ENCODE measurements at places on chromosomes 1 and 21.
A peak's percentile ranks its signal among the peaks of the same experiment; 100 is the strongest.

GRCh38 chr1:26358411-26359384, 4.8 kb upstream of the CRYBG2 start:
- DNase-seq = peak; percentile 51

- DNase-seq = no peak
Observed at GRCh38 chr1:31626223-31627207, 9.0 kb downstream of the HCRTR1 start.

- peak; percentile 68 for DNase-seq
Observed at GRCh38 chr1:201461645-201462441, 7.1 kb downstream of the PHLDA3 start.

DNA sequence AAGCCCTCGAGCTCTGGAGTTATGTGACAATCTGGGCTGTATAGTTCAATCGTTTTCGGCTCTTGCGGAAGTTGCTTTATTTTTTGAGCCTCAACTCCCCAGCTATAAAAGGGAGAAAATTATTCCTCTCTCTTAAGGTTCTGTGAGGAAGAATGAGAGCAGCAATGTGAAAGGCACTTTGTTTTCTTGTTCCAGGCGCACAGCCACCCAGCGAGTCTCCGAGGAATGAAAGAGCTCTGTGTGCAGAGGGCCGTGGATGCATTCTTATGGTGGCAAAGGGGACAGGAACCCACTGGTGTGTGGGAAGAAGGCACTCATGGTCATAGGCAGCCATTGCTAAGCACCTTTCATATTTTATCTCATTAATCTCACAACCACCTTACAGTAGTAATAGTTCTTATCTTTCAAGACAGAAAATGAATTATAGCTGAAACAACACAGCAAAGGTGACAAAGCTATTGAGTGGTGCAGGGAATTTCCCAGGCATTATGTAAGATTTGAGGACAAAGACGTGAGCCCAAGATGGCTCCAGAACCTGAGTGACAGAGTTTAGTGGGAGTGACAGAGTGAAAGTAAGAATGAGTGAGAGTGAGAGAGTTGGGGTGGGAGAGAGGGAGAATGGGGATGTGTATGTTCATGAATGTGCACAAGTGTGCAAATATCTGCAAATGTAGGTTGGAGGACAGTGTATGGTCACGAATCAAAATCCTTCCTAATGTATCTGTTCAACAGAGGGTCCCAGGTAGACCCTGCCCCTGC, 9.4 kb downstream of the CYP2J2 start:
- no peak for DNase-seq

DNA sequence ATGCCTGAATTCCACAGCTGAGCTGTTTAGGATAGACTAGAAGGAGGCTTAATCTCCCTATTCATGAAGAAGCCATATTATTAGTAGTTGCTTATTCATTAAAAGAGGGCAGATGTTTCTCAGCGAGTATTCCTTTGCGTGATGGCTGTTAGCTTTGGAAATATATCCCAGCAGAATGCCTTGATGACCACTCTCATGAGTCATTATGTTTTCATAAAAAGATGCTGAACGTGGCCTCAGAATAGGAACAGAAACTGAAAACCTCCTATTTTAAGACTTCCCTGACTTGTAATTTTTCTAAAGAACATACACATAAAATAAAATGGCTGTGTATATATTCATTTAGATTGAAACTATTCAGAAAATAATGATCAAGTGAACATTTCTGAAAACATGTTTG, 9.6 kb upstream of the PLA2G4A start:
- no peak for DNase-seq

- peak; percentile 56 for DNase-seq
Observed at GRCh38 chr1:61851849-61852669, 109.8 kb downstream of the PATJ start.

DNA sequence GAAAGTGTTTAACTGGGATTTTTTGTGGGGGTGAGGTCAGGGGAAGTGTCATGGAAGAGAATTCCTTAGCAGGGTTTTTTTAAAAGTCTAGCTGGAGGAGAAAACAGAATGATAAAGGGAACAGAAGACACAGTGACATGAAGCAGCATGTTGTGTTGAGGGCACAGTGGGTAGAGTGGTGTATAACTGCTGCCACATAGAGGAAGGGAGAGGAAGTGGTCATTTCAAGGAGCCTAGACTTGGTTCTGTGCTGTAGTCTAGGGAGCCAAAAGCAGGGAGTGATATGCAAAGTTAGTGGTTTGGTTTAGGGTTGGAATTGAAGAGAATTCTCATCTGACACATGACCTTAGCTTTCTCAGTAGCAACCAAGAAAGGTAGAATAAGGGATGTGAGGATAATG, 10.2 kb downstream of the EEIG2 start:
- peak; percentile 15 for DNase-seq

DNA sequence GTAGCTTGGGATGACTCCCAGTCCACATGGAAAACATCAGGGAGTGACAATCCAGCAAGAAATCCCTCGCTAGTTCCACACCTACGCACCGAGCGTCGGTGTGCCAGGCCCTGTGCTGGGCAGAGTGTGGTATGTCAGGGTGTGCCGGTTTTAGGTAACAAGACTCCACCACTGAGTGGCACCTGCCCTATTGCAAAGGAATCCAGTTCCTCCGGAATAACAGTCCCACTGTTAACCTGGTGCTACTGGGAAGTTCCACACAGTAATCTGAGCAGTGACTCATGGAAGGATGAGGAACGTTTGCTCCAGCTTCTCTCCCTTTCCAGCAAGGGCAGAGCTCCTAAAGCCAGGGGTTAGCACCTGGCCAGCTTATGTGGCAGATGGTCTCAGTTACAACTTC, 14.3 kb downstream of the RNF207 start:
- peak; percentile 93 for DNase-seq

DNA sequence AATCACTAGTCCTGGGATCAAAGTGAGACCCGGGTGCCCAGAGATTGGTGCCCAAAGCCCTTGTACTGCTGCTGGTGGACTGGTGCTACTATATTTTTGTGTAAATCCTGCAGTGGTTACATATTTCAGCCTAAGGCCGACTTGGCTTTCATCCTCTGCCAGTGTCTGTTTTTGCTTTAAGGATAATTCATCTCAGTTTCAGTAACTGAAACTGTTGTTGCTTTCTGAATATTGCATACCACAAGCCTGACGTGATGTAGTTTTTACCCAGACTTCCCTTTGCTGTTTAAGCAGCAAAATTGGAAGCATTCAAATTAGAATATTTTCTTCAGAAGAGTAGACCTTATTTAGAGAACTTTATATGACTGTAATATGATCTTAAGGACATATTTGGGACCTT, 341.8 kb downstream of the RYR2 start:
- no peak for DNase-seq

DNA sequence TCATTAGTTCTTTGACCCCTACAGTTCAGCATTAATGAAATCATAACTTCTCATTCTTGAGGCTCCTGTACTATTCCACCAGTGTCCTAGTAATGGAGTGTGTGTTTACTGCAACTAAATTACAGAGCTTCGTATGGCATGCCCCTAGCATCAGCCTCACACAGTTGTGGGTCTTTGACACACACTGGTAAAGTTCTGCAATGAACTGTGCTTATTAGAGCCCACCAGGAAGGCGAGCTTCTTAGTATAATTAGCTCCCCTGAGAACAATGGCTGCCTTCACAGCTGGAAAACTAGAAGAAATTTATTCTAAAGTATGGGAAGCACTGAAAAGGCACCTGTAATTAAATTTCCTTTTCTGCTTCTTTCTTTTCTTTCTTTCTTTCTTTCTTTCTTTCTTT, 251.1 kb upstream of the RGS18 start:
- DNase-seq = no peak

DNA sequence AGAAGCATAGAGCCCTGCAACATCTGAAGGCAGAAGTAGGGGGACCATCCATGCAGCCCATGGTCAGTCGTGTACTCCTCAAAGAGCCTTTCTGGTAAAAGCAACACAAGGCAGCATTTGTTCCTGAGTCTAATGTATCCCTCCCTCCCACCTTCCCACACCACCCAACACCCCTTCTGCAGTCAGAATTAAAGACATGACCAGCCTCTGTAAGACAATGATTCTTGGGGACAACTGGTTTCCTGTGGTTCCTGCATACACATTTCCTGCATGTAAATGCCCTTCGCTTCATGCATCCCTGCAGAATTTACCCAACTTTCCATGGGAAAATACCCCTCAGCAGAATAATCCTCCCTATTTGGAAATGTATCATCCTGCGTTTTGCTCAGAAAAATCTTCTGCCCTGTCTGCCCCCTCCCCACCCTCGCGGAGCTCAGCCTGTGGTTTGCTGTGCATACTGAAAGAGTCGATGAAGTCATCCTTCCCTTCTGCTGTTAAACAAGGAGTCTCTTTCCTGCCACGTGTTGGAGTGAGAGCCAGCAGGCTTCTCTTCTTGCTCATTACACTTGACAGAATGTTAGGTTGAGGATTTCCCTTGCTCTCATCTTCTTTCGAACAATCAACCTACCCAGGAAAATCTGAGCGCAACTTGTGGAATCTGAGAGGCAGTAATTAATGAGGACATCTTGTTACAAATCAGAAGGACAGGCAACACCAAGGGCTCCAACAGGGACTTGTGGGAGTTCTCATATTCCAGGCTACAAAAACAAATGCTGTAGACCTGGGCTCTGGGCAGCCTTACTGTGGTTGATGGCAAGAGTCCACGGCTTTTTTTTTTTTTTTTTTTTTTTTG, 4.7 kb downstream of the TNN start:
- no peak for DNase-seq

- DNase-seq = no peak
Observed at GRCh38 chr1:246695666-246696065, 28.5 kb upstream of the SCCPDH start.

- no peak for DNase-seq
Observed at GRCh38 chr21:46561445-46562090, 43.3 kb downstream of the S100B start.

GRCh38 chr1:29695803-29696202, 459.5 kb downstream of the PTPRU start:
- no peak for DNase-seq

- DNase-seq = no peak
Observed at GRCh38 chr1:201696217-201696761, 132.7 kb upstream of the IPO9 start.

DNA sequence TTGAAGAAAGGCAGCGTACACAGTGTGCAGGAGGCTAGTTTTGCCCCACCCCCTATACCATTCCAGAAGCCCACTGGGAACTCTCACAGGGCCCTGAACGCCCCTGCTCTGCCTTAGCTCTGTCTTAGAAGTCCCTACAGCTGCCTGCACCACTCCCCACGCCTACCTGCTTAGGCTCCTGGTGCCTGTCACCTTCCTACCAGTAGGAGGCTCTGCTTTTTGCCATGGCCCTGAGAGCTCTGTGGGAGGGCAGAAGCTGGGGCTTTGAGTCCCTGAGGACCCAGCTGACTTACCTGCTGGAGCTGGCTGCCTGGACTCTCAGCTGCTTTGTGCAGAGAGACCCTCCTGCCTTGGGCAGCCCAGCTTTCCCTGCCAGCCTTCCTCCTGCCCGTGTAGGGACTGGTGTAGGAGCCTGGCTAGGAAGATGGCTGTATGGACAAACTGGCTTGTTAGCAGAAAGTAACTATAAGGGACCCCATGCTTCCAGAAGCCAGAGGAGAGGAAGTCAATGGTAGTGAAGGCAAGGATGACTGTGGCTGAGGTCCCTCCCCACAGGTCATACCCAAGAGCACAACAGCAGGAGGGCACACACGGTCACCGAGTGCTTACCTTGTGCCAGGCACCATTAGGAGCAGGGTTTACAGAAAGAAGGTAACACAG, 9.8 kb upstream of the CELSR2 start:
- DNase-seq = no peak

DNA sequence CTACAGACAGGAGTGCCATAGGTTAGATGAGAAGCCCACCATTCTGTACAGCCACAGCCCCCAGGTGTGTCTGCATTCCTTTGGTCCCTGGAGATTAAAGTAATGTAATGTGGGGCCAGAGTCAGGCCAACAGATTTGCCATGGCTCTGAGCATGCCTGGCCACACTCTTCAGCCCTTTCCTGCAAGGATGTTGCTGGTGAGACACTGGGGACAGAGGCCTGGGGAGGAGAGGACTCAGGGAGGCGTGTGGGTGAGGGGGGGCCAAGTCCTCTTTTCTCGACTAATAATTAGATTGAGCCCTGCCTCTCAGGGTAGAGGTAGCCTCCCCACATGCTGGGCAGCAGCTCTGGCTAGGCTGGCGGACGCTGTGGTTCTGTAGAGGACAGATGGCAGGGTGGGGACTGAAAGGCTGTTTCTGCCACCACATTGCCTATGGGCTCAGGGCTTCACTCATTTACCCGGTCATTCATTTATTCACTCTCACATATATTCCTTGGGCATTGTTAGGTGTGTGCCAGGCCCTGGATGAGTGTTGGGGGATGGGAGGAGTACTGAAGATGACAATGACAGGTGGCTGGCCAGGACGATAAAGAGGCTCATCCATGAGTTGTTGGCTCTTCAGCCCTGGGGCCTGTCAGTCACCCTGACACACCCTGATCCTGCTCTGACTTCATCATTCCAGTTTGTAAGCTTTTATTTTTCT, 7.1 kb upstream of the PRCC start:
- no peak for DNase-seq

DNA sequence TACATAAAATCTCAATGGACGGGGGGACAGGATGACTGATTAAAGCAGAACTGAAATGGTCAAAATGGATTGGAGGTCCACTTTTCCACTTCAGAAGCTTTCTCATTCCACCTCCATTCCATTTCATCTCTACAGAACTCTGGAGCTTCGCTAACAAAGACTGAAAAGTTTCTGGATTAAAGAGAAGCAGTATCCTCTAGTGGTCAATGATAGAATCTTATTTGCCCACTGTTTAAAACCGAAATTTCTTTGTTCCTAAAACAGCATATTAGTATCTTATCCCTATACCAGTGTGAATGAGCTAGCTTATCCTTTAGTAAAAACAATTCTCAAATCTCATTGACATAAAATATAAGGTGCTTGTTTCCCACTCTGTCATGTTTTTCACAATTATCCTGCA, 890.6 kb downstream of the KCNT2 start:
- DNase-seq = peak; percentile 6

GRCh38 chr1:2628933-2629626, 3.7 kb downstream of the MMEL1 start:
- DNase-seq = no peak

DNA sequence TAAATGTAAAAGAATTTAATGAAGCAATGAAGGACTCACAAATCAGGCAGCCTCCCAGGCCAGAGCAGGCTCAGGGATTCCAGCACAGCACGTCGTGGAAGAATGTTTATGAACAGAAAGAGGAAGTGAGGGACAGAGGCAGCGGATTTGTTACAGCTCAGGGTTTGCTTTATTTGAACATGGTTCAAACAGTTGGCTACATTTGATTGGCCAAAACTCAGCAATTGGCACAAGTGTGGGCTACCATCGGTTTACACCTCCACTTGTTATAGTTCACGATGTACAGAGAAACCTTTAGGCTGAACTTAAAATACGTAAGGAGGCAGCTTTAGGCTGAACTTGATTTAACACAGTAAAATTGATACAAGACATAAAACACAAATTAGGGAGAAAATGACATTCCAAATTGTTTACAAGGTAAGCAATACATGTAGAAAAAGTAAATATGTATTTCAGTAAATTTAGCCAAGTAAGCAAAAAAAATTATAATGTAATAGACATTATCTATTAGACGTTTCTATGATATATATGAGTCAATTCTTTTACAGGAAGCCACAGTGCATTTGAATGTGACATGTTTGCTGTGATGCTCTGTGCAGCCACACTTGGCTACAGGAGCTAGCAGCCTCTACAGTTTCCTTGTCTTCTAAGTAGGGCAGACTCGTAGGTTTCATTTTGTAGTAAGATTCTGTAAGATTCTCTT, 126.5 kb downstream of the ADSS2 start:
- DNase-seq = no peak

- DNase-seq = no peak
Observed at GRCh38 chr1:996851-997712, 2.8 kb downstream of the HES4 start.

- DNase-seq = no peak
Observed at GRCh38 chr21:44789880-44790279, 11.7 kb downstream of the UBE2G2 start.

All from HCT116 (cell line).